SK-MEL-5 (cell line): ENCODE measurements at places on chromosomes 12 and 14. TPM values are rescaled to one million over a fixed set of nuclear protein-coding genes. Genes with fewer than 3 reads are reported as not detected.

Gene EIF2B2
- total RNA-seq, result 54.6 and 57.3 TPM in 2 replicates

Gene CCDC177
- total RNA-seq, result 0.05 and 0.16 TPM in 2 replicates

Gene UNC119B
- 11.6 and 12.1 TPM in 2 replicates for total RNA-seq

Gene DPY19L2
- 3.2 and 4.1 TPM in 2 replicates for total RNA-seq

DNA sequence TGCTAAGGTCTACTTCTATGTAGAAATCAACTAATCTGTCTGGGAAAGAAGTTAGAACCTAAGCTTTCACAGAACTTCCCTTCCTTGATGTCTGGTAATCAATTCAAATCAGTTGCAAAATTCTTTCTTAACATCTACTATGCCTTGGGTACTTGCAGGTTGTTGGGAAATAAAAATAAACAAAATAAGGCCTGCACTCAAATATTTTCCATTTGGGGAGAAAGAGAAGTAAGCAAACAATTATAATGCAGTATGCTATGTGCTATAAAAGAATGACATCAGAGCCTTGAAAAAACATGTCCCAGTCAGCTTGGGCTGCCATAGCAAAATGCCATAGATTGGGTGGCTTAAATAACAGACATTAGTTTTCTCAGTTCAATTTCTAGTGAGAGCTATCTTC, 425.9 kb upstream of the DCN start:
- no peak for DNase-seq

DNA sequence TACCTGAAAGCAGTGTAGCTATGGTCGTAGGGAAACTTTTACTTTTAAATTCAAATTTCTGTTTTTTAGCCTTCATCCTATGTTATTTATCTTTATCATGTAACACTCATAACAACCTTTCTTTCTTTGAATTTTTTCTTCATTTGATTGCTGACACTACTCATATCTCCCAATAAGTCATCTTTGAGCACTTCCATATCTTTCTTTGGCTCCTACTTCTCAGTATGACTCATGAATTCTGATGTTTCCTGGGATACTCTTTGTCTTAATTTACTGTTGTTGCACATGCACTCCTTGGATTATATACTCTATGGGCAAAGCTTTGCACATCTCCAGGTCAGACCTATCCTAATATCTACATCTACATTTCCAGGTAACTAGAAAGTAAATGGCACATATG, 18.1 kb upstream of the IAPP start:
- no peak for DNase-seq

DNA sequence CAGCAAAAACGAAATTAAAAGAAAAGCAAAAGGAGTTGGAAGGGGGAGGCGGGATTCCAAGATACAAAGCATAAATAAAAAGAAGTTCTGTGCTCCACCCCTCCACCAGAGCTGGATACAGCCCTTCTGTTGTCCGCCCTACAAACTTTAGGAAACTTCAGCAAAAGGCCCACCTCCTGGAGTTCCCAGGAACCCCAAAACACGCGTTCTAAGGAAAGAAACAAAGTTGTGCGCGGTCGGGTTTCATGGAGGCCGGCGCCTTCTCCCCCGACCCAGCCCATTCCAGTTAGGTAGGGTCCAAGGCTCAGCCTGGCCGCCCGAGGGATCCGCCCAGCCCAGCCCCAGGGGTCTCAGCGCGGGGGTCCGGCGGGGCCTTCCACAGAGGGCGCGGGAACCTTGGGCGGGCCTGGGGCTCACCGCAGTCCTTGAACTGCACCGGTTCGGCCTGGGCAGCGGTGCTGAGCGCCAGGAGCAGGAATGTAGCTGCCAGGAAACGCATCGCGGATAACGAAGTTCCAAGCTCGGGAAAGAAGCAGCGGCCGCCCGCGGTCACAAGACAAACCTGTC, at the start of gene NPC2:
TSS of gene NPC2 (minus strand) at position 530 of the 567 bp plus-strand sequence. CDS start at position 499, 31 bp downstream.
- DNase-seq, result no peak

DNA sequence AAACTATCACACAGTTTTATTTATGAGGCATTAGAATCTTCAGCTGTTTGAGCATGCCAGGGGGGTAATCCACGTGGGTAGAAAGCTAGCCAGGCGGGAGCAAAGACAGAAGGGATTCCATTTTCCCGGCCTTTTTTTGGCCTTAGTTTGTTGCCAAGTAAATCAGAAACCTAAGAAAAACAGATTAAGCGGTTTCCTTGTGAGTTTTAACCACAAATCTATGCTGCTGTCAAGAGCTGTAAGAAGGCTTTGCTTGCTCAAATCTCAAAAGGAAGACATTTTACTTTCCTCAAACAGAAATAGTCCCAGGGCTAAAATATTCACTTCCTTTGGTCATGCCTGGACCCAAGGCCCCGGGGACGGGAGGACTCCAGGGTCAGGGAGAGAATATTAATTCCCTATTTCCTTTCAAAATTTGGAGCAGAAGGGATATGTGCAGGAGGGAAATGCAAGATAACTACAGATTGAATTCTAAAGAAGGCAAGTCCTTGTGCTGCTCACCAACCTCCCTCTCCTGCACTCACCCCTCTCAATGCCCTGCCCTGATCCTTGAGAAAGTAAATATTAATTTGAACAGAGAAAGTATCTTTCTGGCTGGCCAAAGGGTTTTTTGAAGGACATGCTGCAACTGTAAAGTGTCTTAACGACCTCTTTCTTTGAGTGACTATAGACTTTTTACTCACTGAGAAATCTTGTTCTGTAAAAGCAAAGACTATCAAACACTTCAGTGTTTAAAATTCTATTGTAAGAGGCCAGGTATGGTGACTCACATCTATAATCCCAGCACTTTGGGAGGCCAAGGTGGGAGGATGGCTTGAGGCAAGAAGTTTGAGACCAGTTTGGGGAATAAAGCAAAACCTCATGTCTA, 75.7 kb downstream of the HSD17B6 start:
- no peak for DNase-seq

GRCh38 chr12:70469221-70469820, 103.2 kb downstream of the KCNMB4 start:
- no peak for DNase-seq

DNA sequence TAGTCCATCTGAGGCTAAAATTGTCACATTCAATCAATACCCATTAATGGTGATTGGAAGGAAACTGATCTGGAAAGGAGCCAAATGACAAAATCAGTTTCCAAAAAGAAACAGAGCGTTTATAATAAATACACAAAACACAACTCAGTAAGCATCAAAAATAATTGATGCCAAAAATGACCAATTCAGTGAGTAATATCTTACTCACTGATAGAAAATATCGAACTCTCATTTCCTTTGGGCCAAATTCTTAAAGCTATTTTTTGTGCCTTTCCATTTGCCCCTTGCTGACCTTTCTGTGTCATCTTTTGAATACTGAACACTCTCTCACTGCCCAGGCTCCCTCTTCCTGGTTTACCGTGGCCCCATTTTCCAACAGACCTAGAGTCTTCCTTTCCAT, 22.5 kb upstream of the ATP2B1 start:
- no peak for DNase-seq

GRCh38 chr12:82527165-82527780, 159.4 kb upstream of the TMTC2 start:
- DNase-seq, result peak; percentile 76

DNA sequence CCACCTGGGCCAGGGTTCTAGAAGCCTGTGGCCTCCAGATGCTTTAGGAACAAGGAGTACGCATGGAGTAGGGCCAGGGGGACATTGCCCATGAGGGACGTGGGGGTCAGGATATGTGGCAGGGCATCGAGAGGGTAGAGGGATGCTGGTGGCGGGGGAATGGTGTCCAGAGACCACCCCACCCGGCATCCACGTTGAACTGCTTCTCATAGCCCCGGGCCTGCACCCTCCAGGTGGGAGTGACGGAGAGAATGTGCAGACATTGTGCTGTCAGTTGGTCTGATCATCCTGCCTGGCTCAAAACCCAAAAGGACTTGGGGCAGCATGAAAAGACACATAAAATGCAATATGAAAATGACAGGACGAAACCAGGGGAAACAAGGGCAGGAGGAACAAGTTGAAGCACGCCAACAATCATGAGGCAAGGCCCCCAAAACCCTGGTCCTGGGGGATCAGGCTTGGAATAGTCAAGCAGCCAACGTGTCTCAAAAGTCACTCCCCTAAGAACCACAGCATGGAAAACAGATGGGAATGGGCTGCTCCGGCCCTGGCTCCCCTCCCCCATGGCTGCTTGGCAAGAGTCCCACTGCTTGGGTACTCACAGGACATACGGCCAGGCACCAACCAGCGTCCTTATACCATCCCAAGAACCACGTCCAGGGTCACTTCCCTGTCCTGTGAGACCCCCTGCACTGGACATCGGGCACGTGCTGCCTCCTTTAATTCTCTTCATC, 117.9 kb downstream of the DICER1 start:
- no peak for DNase-seq
